ENCODE measurements at places on chromosomes 6 and 20.

GRCh38 chr6:149771185-149771584, 21.6 kb downstream of the PCMT1 start:
- DNase-seq = no peak

GRCh38 chr20:16308754-16309153, 264.5 kb downstream of the KIF16B start:
- no peak for DNase-seq

- no peak for DNase-seq
Observed at GRCh38 chr6:166472636-166473035, 89.9 kb upstream of the MPC1 start.

DNA sequence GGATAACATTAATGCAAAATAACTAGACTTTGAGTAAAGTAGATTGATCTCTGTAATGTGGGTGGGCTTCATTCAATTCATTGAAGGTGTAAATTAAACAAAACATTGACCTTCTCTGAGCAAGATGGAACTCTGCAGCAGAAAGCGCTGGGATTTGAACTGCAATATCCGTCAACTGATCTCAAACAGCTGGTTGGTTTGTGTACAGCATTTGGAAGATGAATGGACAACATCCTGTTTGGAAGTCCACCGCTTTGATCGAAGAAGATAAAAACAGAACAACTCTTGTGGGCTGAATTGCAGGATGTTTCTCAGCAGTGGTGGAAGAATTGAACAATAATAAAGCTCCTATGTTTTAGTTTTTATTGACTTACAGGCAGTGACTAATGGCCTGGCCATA, 20.6 kb downstream of the HLA-C start:
- no peak for DNase-seq

- DNase-seq = no peak
Observed at GRCh38 chr6:22600059-22600458, 30.7 kb downstream of the HDGFL1 start.

DNA sequence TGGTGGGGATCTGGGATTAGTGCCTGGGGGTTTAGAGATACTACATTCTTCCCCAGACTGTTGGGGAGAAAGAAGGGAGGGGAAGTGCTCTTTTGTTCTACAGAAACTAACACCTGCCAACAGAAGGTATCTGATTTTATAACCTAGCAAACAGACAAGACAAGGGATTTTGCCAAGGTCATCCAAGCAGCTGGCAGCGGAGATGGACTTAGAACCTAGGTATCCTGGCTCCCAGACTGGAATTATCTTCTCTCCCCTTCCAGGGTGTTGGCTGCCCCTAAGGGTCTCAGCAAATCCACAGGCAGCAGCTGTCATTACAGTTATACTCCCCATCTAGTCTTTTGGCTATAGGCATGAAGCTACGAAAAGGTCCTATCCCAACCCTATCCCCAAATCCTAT, 8.4 kb downstream of the SDC4 start:
- DNase-seq = no peak

DNA sequence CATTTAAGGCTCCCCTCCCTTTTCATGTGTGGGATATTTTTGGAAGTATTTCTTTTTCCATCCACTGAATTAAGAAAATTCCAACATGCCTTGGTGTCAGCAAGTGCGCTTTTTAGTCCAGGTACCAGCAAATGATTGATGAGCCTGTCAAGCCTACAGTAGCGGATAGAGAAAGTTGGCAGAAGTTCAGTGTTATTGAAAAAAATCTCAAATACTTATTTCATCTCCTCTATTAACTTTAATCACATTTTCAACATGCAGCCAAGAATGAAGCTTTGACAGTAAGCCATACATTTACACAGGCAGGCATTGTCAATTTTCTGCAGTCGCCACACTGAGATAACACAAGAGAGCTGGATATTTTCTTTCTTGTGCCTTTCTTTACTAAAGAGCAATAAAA, 50.4 kb downstream of the BLOC1S5 start:
- no peak for DNase-seq

DNA sequence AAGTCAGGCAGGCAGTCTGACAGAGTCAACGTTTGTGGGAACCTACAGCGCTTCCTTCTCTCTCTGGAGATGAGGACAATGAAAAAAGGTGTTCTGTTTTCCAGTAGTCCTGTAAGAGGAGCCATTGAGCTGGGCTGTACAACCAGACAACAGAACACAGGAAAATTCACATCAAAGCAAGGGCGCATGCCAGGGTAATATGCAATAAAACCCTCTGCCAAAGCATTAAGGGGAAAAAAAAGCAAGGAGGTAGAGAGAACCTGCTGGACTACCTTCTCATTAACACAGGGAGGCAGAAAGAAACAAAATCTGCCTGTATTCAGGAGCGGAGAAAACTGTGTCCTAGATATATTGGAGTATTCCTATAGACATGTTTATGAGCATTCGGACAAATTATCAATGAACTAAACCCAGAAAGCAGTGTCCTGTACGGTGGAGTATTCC, 1.3 kb downstream of the RNF24 start:
- peak; percentile 52 for DNase-seq

DNA sequence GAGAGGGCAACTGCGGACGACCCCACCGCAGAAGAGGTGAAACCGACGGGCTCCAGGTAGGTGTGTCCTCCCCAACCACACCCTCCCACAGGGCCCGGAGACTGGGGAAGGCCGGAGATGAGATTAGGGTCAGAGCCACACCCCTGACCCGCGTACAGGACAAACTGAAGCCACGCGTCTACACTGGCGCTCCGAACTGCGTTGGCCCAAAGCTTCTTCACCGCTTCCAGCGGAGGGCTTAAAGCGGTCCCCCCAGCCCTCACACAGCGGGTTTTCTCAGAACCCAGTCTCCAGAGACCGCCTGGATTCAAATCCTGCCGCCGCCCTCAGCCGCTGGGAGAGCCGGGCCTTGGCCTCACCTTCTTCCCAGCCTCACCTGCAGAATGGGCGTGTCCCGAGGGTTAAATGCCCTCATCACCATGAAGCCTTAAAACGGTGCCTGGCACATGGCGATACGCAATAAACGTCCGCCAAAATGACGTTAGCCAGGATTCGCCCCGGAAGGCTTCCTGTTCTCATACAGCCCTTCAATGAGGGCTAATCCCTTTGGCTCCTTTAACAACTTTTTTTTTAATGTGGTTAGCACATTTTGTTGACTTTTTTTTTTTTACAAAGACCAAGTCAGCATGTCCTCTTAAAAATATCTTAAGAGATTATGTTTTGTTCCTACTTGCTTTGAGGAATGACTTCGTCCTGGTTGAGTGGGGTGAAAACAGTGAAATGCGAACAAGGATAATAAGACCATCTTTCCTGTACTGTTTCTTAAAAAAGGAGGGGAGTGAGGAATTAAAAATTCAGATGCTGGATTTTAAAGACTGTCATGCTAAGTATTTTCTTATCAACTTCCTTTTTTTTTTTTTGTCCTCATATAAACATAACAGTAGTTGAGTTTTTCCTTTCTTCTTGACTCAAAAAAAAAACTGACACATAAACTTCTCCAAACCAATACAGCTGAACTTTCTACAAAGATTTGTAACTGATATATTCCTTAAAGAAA, 15.1 kb upstream of the ZNF217 start:
- DNase-seq = peak; percentile 55

DNA sequence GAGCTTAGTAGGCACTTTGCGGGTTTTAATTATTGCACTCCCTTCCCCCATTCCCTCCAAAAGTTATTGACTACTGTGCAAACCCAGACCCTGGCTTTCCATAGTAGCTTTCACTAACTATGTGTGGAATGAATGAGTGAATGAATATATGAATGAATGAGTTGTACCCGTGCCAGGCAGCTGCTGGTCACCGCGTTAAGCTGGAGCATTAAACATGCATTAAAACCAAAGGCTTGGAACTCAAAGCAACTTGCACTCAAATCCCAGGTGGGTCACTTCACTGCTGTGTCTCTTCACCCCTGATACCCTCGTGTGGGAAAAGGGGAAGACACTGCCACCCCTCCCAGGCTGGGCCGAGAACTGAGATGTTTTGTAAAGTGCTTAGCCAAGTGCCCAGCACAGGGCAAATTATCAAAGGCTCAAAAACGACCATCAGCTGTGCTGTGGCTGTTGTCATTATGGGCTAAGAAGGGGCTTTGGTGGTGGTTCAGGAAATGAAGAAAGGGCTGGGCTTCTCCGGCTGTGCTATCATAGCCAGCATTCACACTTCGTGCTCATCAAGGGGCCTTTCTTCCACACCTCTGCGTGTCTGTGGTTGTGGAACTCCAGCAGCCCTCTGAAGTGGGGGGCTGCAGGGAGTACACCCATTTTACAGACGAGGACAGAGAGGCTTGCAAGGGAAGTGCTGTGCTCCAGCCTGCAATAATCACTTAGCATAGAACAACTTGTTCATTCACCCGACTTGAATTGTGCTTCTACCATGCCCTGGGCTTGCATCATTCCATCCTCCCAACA, 60.2 kb upstream of the STX16 start:
- DNase-seq = no peak

GRCh38 chr6:151154418-151154817, 85.3 kb upstream of the AKAP12 start:
- DNase-seq = no peak

GRCh38 chr6:86205980-86206379, 563.3 kb upstream of the SYNCRIP start:
- no peak for DNase-seq

DNA sequence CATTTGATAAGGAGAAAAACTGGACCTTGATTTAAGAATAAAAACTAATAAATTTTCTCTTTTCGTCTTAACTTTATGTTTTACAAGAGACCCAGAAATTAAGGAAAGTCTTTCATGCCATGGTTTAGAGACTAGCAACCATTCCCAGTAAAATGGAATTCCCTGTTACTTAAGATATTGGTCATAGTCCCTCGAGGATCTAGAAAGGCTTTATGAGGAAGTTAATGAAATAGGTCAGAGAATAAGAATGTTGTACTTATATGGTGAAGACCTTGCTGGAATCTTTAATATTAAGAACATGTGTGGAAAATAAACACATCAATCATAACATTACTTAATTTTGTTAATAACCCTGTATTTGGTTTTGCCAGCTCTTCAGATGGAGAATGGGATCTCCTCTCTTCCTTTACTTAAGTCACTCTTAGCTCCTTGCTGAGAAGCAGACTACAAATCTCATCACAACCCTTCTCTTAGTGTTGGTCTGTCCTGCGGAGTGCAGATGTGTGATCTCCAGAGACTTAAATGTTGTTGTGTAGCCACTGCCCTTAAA, 382.9 kb downstream of the QKI start:
- DNase-seq = no peak

DNA sequence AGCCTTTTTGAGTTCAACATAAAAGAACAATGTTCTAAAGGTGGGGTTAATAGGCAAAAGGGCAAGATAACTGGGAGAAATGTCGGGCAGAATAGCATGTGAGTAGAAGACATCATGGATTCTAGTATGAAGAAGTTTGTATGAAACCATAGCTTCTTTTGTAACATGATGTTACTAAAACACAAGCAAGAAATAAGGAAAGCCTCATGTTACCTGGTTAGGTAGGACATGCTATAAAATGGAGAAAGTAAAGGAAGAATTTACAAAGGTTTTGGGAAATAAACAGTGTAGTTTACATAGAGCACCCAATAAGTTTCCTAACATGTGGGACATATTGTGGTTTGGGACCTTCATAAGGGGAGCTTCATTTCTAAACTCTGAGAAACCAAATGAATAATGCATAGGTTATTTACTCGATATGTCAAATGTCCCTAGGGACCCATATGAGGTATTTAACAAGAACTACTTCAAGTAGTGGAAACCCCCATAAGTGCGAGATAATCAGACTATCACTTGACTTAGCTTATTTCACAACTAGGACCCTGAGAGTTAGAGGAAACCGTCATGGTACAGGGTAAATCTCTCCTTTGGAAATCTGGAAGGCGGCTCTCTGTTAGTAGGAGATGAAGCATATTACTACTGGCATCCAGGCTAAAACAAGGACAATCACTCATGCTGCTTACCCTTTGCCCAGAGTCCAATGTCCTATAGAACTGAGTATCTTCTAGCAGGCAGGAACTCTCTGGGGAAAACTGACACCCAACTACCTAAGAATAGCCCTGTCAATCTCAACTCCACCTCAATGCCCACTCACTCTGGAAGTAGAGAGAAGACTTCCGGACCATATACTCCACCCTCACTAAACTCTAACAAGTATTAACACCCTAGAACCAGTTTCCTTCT, 57.5 kb downstream of the ILRUN start:
- no peak for DNase-seq

GRCh38 chr6:137707590-137708360, 159.3 kb upstream of the TNFAIP3 start:
- peak; percentile 95 for DNase-seq

DNA sequence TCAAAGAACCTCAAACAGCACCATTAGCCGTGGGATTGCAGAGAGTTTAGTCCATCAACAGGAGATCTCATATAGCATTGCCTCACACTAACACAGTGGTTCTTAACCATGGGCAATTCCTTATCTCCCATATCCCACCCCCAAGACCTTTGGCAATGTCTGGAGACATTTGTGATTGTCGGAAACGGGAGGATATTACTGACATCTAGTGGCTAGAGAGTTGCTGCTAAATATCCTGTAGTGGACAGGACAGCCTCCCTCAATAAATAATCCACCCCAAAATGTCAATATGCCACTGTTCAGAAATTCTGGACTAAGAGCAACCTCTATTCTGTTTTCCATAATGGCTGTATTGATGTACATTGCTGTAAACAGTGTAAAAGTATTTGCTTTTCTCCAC, 210.1 kb upstream of the CCN2 start:
- DNase-seq = no peak

DNA sequence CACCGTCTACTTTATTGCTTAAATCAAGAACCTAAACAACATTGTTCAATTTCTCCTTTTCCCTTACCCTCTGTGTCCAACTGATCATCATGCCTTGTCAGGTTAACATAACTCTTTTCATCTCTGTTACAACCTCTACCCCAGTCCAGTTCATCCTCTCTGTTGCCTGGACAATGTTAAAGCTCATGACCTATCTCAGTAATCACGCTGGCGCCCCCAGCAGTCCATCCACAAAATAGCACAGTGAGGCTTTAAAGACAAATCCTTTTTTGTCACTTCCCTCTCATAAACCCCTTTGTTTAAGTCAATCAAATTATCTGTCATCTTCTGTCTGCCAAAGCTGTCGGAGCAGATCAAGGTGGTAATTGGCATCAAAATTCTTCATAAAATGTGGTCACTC, 140.1 kb downstream of the QKI start:
- peak; percentile 56 for DNase-seq

DNA sequence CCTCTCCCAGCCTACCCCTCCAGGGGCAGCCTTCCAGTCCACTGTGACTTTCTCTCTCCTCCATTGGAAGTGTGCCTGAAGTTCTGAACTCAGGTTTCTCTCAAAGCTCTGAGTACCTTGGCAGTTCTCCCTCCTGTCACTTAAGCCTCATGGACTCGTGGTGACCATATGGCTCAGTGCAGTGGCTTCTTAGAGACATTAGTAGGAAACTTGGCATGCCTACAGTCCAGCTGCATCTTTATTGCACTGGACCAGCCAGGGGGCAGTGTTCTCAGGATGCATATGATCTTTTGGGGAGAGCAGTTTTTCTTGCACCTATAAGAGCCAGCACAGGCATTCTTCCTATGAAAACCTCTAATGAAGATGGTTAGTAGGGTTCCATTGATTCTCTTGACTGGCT, 47.5 kb upstream of the KCNK16 start:
- no peak for DNase-seq

GRCh38 chr6:104633125-104633524, 226.6 kb downstream of the HACE1 start:
- no peak for DNase-seq
